Head of caudate nucleus (tissue), 42 donors: ENCODE measurements at places on chromosomes 3 and 15.
A peak's percentile ranks its signal among the peaks of the same experiment; 100 is the strongest.

DNA sequence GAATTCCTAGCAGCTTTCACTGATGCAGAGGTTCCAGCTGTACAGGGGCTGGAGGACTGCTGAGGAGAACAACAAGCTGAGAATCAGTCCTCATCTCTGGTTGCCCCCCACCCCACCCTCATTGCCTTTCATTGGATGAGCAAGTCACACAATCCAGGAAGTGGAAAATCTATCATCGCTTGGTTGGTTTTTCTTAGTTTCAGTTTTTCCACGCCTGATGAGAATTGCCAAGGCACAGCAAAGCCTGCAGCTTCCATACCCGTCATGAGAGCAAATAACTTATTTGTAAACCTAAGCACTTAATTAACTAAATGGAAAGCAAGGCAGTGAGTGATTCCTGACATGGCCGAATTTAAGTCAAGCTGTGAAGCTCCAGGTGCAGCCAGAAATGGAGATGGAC lies 21.4 kb upstream of the LIPC start:
- no peak for DNase-seq

DNA sequence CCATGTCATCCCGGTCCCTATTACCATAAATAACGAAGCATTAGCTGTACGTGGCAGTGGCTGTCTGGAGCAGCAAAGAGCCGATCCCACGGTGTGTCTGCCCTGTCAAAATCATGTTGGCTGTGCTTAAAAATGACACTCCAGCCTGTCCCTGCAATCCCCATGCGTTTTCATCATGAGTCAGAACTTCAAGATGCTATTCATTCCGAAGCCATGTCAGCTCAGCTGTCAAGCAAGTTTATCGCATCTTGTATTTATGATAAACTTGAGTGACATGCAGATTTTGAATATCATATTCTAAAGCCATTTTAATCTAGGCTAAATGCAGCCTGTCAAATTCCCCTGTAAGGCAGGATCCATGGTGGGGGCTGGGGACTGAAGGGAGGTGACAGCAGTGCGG lies 152.4 kb downstream of the TJP1 start:
- no peak for DNase-seq

DNA sequence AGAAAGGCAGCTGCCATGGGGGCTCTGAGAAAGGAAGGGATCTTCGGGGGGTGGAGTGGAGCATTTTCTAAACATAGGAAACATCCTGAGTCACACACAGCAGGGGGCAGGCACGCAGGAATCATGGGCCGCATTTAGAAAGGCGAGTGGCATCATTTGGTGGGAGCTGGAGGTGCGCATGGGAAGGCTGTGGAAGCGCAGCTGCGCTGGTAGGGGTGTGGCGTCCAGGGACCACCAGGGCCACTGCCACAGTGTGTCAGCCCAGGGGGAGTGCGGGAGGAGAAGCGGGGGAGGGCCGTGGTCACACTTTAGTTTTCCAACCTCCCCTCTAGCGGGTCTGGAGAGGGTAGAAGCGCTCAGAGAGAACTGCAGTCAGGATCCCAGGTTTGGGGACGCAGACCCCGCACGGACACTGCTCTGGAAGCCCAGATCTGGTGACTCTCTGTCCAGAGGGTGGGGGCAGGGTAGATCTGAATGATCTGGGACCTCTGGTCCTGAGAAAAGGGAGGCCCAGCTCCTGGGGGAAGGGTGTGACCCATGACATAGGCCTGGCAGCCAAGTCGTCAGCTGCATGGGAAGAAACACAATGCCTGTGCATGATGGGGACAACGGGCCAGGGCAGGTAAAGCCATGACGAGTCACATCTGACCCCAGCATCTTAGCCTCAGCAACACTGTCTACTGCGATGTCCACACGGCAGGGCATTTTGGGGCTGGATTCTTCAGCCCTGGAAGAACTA lies 88.0 kb upstream of the IQSEC1 start:
- no peak for DNase-seq

DNA sequence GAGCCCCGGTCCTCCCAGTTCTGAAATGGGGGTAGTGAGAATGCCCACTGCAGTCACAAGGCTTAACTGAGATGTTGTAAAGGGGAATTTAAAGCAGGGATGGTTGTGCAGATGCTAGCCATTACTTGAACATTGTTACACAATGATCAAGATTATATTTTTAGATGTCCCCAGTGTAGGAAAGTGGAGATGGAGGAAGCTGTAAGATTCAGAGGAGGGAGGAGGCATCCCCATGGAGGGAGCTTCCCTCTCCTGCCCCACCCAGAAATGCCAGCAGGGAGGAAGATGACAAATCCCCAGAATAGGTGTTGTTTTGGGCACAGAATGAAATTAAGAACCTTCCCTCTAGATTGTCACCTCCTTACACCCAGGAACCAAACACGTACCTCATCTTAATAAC lies 46.1 kb downstream of the EFCAB12 start:
- no peak for DNase-seq

- no peak for DNase-seq
These were observed 23.2 kb downstream of the HHLA2 start for GRCh38 chr3:108319428-108320082.

GRCh38 chr3:43286841-43287499 lies 630 bp downstream of the SNRK start:
- DNase-seq: no peak

DNA sequence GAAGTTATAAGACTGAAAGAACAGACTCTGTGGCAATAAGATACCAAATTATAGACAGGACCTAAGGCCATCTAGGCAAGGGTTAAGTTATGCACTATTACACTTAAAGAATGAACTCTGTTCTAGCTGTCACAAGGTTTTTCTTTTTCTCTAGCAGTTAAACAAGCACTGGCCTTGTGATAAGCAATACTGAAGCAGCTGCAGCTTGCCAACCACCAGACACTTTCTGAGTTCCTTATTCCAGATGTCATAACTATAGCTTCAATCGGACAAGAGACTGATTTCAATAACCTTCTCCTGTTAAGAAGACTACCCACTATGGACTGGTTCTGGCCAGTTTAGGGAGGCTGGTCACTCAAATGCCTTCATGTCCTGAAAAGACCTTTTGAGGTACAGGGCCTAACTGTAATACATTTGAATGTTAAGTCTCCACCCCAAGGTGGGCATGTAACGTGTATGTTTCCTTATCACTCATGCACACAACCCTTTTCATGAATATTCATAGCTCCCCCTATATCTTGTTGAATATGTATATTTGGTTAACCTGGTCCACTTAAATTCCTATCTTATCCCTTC lies 85.8 kb downstream of the CFAP20DC start:
- DNase-seq: no peak

GRCh38 chr3:34382859-34383258 lies 584.4 kb downstream of the PDCD6IP start:
- no peak for DNase-seq

- DNase-seq: no peak
These were observed 20.1 kb downstream of the GXYLT2 start for GRCh38 chr3:72907731-72908620.

DNA sequence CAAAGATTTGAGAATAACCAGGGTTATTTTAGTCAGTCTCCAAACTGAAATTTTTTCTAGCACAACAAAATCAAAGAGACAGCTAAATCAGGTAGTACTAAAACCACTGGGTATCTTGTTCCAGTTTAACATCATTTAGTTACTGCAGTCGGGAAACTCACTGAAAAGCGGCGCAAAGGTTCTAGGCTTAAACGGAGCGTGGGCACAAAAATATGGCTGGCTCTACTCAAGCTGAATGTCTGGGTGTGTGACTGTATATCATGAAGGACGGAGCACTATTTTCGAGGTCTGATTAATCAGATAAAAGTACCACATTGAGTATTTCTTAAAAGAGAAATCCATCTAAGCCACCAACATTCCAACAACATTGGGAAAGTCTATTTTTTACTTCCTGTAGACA lies 152.1 kb downstream of the TBL1XR1 start:
- DNase-seq: no peak

DNA sequence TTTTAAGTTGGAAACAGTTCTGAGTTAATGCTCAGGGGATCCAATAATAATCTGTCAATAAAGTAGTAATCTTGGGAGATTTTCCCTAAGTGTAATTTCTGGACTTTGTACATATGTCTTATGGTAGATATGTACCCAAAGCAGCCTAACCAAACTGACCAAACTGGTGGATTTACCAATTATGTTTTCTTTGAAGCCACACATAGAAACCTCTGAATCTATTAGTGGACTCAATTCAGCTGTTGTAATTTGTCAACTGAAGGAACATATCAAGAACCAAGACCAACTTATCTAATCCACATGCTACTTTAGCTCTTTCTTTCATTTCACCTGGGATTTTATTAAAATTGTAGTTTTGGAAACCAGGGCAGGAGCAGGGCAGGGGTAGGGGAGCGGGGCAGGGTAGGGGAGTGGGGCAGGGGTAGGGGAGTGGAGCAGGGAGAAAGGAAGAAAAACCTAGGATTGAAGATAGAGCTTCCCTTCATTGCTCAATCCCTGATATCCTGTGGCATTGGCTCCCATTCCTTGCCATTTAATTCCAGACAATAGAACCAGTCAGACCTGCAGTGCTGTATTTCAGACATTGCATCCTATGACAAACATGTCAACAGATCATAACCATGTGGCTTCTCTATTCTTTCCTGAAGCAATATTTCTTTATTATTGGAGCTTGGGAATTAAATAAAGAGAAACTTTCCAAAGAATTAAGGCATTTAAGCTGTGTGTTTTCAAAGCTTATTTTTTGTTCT lies 101.8 kb downstream of the NFKBIZ start:
- DNase-seq: no peak

DNA sequence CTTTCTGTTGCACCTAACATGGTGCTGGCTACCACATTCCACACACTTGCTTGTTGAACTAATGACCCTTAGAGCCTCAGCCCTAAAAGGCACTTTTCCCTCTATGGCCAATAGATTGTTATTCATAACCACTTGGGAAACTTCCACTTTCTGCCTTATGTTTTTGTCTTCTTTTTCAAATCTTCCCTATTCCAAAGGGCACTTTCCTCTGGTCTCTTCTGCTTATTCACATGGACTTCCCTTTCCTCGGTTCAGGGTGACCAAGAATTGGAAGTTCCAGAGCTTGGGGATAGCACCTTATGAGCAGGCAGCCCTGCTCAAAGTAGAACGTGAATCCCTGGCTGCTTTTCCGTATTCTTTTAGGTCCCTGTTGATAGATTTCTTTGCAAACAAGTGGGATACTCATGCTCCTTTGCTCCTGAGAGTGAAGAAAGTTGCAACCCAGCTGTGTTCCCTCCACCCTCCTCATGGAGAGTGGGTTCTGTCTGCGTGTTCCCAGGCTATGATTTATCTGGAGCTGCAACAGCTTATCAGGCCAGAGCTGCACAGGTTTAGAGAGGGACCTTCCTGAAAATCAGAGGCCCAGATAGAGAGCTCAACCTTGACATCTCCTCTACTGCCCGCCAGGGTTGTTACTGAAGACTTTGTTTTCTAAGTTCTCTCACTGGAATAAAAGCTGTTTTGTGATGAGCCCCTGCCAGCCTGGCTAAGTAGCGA lies 58.8 kb upstream of the MYZAP start:
- no peak for DNase-seq

- no peak for DNase-seq
These were observed 71.2 kb upstream of the PFN2 start for GRCh38 chr3:150041877-150042276.

- DNase-seq: no peak
These were observed 19.6 kb upstream of the MYO1E start for GRCh38 chr15:59392299-59392698.

- DNase-seq: no peak
These were observed 19.0 kb downstream of the CMTM7 start for GRCh38 chr3:32410367-32411246.

DNA sequence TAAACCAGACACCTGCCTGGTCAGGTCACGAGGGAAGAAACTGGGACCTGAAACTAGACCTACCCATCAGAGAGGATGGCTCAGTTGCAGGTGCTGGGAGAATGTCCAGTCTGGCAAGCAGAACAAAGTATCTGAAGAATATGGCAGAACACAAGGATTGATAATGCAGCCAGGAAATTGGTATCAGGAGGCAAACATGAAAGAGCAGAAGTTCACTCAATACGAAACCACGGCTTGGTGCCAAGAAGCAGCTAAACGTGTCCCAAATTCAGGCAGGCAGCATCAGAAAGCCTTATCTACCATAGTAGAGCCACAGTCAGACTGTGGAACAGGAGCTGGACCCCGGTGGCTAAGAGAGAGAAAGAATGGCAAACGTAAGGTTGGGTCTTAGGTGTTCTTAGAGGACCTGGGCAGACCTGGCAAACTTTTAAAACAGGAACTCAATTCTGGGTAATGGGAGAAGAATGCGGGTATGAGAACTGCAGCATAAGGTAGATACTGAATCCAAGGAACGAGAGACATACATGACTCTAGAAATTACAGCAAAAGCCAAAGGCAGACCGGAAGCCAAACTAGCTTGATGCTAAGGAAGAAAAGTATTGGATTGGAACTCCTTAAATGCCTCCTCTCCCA lies 169.0 kb upstream of the NECTIN3 start:
- no peak for DNase-seq

DNA sequence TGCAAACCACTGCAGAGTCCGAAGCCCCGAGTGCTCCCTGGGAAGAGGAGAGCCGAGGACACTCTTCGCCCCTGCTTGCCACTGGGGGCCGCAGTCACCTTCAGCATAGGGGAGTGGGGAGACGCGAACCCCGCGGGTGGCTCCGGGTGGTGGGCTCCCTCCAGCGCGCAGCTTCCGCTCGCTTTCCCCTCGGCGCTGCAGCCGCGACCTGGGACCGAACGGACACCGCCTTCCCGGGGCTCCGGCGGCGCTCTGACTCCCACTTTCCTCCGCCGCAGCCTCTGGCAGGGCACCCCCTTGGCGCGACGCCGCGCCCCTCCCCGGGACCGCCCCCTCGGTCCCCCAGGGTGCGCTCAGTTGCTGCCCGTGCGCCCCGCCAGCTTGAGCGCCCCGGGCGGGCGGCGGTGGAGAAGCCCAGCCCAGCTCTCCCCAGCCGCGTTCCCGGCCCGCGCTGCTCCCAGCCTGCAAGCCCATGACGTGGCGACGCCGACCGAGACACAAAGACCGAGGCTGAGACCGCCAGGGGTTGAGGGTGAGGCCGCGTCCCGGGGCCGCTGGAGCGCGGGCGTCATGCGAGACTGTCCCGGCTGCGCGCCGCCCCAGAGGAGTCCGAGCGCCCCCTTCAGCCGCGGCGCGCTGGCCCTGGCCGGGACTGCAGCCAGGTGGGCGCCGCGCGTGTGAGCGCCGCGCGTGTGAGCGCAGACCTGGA lies at the start of gene MINAR1:
Gene MINAR1 (plus strand): TSS at position 701 of the 709 bp plus-strand sequence. CDS start 23,812 bp downstream, outside the sequence.
- no peak for DNase-seq

GRCh38 chr3:189184566-189184965 lies 12.8 kb downstream of the TPRG1 start:
- no peak for DNase-seq

- no peak for DNase-seq
These were observed 272.8 kb downstream of the TLE3 start for GRCh38 chr15:69824877-69825406.

- DNase-seq: peak; percentile 89
These were observed at the start of gene OXTR for GRCh38 chr3:8769088-8769822. TSS of gene OXTR (minus strand) at chr3:8769613. CDS start at chr3:8768187, 1,426 bp downstream.

DNA sequence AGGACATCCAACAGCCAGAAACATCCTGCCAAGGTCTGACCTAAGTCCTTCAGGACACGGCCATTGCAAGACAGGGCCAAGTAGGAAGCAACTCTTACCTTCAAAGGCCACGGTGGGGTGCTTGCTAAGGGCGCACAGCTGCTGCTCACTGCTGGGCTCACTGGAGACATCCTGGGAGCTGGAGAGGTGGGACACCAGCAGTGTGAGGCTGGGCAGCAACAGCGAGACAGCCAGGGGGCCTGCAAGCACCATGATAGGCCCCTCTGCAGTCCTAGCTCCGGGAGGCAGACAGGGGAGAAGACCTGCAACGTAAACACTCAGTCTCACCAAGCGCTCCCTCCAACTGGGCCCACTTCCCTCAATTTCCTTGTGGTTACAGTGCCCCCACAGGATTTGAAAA lies 79.2 kb downstream of the SEMA5B start:
- DNase-seq: no peak
